A673 (cell line): ENCODE measurements at places on chromosomes 16 and 17. TPM values are rescaled to one million over a fixed set of nuclear protein-coding genes. Genes with fewer than 3 reads are reported as not detected.

Gene OR4D1
- total RNA-seq = not detected in 2 replicates

Gene SLC2A4
- total RNA-seq = 0.67 and 1.6 TPM in 2 replicates

Gene PPP4C
- 122 and 127 TPM in 2 replicates for total RNA-seq

Gene CCT6B
- 0.48 and 0.60 TPM in 2 replicates for total RNA-seq

Gene PDK2
- 20.4 and 31.6 TPM in 2 replicates for total RNA-seq
